ENCODE measurements at places on chromosomes 1 and 21.

- DNase-seq, result no peak
Measured at GRCh38 chr1:148315071-148315811, 163.2 kb upstream of the NBPF11 start.

DNA sequence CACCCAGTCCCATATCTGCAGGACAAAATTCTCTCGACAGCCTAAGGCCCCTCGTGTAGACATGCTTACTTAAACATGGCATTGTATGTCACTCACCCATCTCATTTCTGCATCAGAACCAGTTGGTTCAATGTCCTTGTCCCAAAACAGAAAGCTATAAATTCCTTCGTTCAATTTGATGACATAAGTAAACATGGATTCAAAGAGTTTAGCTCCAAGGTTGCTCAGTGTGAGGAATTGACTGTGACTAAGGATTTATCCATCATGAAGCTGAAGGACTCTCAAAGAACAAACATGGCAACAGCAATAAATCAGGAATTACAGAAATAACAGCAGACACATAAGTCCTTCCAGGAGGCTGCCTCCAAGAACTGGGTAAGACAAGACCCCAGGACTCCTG is 237.2 kb downstream of the TOMM20 start:
- no peak for DNase-seq

DNA sequence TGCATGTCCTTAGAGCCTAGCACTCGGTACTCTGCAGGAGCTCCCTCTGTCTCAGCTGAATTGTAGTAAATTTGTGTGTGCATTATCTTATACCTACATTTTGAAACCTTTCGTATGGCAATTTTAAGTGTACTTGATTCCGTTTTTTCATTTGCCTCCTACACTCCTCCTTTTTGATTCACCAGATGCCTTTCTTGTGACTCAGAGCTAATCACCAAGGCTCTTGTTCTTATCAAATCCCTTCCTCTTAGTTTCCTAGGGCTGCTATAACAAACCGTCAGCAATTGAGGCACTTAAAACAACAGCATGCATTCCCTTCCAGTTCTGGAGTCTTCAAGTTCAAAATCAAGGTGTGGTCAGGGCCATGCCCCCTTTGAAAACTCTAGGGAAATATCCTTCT is 261.0 kb downstream of the ASTN1 start:
- no peak for DNase-seq

- DNase-seq, result no peak
Measured at GRCh38 chr1:53580739-53581475, 121.7 kb downstream of the DMRTB1 start.

DNA sequence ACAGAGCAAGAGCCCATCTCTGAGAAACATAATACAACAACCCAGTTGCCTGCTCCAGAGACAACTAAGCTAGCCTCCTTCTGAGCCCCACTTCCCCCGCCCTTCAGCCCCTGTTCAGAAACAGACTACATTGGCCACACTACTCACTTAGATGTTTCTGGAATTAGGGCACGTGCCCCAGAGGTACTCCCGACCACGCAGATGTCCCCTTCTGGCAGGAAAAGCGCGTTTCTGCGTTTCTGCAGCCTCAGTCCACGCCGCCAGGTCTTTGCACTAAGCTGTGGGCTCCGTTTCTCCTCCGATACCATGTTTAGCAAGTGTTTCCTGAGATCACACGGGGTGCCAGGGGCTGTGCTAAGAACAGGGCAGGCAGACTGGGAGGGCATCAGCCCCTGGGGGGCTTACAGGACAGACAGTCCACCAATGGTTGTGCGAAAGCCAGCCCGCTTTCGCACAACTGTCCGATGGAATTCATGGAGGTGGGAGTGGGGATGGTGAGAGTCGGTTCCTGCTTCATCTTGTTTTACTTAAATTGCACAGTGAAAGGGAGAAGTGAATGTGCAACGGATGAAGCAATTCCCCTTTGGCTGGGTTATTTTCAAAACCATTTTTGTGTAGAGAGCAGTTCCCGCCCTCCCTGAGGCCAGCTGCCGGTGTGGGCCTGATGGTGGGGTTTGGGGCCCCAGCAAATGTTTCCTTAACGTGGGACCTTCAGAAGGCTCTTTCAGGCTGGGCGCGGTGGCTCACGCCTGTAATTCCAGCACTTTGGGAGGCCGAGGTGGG is 2.7 kb downstream of the PIK3CD start:
- no peak for DNase-seq

GRCh38 chr1:176111835-176112234 is 95.3 kb downstream of the COP1 start:
- DNase-seq, result no peak

DNA sequence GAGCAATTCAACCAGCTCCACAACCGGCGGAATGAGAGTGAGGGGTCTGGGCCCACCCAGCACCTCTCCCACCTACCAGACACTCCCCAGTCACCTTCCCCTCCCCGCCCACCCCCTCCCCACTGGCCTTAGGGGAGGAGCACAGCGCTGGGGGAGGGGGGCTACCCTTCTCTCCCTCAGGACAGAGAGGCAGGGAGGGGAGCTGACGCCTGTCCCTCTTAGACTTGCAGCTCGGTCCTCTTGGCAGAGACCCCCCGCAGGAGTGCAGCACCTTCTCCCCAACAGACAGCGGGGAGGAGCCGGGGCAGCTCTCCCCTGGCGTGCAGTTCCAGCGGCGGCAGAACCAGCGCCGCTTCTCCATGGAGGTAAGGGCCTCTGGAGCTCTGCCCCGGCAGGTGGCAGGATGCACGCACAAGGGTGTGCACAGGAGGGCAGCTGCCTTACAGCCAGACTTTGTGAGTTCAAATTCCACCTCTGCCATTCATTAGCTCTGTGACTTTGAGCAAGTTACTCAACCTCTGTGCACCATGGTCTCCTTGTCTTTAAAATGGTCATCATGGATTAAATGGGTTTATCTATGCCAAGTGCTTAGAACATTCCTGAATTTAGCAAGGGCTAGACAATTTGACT is 18.9 kb downstream of the CDK18 start:
- no peak for DNase-seq

DNA sequence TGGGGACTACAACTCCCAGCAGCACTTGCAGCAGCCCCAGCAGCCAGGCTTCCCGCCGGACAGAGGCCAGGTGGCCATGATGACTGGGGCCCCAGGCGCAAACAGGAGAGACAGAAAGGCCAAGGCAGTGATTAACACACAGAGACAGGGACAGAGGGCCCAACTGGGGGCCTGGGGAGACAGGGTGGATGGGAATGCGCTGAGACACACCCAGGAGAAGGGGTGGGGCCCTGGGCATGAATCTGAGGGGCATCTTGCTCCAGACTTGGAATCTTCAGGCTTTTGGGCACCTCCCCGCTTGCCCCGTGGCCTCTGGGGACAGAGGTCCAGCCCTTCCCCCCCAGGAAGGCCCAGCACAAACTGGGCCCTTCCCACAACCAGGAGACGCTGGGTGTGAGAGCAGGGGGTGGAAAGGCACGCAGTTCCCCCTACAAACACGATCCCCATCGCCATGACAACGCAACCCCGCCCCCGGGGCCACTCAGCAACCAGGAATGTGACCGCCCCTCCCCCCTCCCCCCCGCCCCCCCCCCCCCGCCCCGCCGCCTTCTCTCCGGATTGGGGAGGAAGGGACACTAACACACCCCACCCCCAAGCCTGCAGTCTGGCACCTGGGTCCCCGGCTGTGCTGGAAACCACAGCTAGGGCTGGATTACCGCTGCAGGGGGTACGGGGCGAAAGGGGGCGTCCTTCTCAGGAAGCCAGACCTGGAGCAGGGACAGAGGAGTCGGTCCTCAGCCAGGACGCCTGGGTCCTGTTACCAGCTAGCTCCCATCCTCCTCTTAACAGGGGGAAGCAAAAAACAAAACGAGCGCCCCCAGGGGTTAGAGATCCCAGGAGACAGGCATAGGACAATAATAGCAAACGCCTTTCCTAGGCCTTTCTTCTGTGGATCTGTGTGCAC is 4.5 kb downstream of the HDGF start:
- DNase-seq, result peak; percentile 56

- DNase-seq, result no peak
Measured at GRCh38 chr1:57137980-57138379, 172.2 kb upstream of the C8B start.

GRCh38 chr1:219278288-219278687 is 104.6 kb downstream of the LYPLAL1 start:
- no peak for DNase-seq

GRCh38 chr1:82950606-82951200 is 1048.2 kb downstream of the TTLL7 start:
- DNase-seq, result no peak

DNA sequence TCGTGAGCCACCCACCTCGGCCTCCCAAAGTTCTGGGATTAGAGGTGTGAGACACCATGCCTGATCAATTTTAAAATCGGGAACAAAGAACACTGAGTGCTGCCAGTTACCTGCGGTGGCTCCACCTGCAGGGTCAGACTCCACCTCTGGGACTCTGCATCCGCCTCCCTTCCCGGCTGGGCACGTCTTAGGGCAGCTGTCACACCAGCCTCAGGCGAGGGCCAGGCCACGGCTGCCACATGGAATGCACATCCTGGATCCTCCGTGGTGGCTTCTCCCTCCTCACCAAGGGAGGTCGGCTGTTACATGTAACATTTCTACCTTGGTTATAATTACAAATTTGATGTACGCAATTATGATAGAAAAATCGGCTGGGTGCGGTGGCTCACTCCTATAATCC is 5.9 kb upstream of the MXRA8 start:
- no peak for DNase-seq

- no peak for DNase-seq
Measured at GRCh38 chr21:43644609-43645008, 14.7 kb downstream of the HSF2BP start.

DNA sequence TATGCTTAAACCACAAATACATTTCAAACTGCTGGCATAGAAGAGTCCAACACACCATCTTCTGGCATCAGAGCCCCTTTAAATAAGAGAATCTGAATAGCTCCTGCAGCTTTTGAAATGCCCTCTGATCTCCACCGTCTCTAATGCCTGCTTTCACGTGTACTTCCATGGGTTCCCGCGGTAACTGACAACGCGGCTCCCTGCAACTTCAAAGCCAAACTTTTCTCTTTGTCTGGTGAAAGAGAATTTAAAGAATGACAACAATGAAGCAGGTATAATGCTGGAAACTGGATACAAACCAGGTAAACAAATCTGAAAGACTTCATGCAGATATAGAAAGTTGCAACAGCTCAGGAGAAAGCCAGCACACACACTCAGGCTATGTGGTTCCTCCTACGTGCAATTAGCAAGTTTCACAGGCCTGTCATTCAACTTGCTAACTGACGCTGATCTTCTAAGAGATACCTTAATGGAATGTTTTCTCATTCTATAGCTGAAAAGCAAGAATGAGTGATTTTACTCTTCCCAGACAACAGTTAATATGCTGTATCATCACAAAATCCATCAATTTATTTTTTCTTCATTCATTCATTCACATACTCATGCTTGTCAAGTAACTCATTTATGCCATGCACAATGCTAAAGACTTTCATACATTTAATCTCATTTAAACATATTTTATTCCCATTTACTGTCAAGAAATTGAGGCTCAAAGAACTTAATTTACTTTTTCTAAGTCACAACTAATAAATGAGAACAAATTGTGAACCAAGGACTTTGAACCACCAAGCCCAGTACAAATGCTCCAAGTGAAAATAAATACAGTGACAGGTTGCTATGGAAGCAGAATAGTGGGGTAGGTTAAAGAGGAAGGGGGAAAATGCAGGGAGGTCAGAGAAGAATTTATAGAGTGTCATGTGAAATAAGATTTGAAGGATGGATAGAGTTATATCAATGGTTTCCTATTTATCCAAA is 202.7 kb upstream of the SNX7 start:
- no peak for DNase-seq

GRCh38 chr1:119673171-119673940 is 25.3 kb upstream of the ZNF697 start:
- DNase-seq, result no peak

All from GM19239 (cell line).